GM12878 (cell line): ENCODE measurements at places on chromosomes 16 and 17. TPM values are rescaled to one million over a fixed set of nuclear protein-coding genes. Genes with fewer than 3 reads are reported as not detected.

DNA sequence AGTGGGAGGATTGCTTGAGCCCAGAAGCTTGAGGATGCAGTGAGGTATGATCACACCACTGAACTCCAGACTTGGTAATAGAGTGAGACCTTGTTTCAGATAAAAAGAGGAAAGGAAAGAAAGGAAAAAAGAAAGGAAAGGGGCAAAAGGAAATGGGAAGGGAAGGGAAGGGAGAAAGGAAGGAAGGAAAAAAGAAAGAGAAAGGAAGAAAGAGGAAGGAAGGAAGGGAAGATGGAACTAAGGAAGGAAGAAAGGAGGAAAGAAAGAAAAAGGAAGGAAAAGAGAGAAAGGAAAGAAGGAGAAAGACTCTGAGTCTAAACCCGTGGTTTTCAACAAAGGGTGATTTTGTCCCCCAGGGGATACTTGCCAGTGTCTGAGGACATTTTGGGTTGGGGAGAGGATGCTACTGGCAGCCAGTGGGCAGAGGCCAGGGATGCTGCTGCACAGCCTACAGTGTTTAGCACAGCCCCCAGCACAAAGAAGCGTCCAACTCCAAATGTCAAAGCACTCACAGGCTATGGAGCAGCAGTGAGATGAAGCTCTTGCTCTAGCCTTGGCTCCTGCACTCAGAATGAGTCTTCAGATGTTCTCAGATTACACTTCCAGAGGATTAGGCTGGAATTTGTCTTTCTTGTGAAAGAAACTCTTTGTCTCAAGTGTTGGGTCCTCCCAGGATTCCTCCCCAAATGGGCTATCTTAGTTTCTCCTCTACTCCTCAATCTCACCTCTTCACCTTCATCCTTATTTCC lies 64.2 kb downstream of the BMERB1 start:
- no peak for DNase-seq

DNA sequence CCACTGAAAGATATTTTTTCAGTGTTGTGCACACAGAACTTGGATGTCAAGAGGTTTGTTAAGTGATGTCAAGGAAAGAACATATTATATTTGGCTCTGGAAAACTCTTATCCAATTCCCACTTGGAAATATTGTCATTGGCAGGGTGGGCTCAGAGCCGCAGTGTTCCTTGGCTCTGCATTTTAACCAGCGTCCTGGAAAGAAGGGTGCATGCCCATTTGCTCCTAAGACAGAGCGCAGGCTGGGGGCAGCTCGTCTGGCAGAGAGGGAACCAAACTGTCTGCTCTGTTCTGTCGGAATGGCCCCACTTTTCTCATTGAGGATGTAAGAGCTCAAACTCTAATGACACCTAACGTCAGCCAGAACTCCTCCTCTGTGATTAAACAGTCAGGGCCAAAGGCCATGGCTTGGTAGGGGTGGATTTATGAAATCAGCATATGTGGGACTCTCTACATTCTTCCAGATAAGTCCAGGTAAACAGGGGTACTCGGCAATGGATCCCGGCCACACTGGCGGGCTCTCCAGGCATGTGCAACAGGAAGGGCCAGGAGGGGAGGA lies 18.0 kb downstream of the SLC47A1 start:
- no peak for DNase-seq

DNA sequence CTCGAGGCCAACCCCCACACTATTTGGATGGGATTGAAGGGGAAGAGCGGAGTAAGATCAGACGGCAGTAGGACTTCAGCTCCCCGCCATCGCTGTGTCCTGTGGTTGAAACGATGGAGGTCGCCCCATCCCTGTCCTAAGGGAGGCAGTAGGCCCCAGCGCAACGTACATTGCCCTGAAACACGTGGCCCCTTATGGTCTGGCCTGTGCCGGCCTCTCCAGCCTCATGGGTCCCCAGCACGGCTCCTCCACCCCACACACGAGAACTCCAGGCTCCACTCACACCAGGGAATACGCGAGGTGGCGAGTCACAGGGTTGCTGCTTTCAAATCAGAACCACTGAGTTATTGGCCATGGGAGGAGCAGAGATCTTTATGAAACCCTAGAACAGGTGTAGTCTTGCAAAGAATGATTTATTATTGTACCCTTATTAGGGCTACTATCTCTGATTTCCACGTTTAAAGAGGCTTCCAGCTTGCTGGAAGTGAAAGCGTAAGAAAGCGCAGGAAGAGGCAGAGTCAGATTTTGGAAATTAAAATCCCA lies 669 bp upstream of the DCTPP1 start:
- no peak for DNase-seq

GRCh38 chr17:35069311-35069710 lies 5.8 kb upstream of the RFFL start:
- no peak for DNase-seq

GRCh38 chr16:89330177-89330856 lies 112.8 kb downstream of the ZNF778 start:
- no peak for DNase-seq

DNA sequence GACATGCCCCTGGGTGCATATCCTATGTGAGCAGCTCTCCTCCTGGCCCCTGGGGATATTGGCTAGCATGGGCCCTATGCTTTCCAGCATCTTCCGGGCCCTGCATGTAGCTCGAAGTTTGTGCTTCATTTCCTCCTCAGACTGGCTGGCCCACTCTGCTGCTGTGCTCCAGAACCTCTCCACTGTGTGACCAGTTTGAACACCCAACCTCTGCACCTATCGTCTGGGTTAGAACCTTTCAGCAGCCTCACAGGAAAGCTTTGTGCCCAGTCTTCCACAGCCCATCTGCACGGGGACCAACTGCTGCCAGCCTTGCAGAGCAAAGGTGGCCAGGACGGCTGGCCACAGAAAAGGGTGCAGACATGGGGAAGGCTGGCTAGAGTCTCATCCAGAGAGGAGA lies 10.2 kb upstream of the CLEC18B start:
- no peak for DNase-seq

DNA sequence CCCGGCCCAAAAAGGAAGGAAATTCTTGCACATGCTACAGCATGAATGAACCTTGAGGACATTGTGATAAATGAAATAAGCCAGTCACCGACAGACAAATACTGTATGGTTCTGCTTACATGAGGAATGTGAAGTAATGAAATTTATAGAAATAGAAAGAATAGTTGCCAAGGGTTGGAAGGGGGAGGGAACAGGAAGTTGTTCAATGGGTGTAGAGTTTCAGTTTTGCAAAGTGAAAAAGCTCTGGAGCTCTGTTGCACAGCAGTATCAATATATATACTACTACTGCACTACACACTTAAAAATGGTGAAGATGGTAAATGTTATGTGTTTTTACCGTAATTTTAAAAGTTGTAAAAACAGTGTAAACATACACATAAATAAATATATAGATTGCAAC lies 43.7 kb downstream of the PKD1L3 start:
- no peak for DNase-seq

DNA sequence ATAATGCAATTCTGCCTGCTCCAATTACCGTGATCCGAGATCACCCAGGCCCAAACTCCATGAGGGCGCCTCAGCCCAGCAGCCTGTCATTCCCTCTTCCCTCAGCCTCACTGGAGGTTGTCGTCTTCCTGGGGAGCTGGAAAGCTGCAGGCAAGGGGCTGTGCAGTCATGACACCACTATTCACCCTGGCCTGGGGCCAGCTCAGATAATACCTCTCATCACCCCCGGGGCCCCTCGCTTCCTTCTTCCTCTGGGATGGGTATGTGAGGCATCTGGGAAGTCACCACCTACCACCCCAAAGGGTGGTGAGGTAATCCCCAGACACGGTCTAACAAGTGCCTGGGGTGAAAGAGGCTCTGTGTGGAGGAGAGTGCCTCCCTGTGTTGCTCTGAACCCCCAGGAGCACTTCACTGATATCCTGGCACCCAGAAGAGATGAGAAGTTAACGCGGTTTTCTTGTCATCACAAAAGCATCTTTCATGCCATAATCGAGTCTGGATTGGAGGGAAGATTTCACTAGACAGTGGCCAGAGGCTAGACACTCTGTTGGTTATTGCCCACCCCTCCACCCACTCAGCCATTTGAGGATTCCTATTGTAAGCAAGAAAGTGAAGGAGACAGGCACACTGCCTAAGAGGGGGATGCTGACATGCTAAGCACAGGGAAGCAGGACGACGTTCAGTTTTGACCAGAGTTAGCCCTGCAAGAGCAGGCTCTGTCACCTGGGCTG lies 18.4 kb downstream of the CFAP20 start:
- DNase-seq = no peak

DNA sequence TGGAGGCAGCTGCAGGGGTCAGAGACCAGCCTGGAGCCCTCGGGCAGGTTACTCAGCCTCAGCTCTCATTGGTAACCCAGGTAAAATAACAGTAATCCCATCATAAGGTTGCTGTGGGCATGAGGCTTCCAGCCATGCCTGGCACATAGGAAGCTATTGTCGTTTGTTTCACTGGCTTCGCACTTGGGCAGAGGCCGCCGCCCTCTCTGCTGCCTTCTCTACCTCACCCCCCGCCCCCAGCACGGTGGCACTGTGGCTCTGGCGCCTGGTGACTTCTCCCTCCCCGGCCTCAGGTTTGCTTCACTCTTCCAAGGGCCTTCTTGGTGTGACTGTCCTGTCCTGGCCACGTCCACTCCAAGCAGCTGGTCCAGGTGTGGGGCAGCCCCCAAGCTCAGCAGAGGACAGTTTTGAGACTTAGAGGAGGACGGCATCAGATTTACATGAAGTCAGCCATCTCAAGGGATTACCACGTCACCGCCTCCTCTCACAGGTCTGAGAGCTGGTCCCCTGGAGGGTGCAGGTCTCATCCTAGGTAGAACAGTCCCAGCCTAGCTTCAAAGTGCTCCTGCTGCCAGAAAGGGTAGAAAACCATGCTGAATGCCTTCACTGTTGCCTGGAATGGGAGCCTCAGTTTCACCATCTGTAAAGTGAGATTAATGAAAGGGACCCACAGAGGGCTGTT lies 34.8 kb downstream of the SREBF1 start:
- no peak for DNase-seq

- no peak for DNase-seq
These were observed 20.7 kb downstream of the TRAP1 start for GRCh38 chr16:3696425-3697218.

GRCh38 chr17:8402921-8403536 lies 5.4 kb upstream of the RNF222 start:
- no peak for DNase-seq

DNA sequence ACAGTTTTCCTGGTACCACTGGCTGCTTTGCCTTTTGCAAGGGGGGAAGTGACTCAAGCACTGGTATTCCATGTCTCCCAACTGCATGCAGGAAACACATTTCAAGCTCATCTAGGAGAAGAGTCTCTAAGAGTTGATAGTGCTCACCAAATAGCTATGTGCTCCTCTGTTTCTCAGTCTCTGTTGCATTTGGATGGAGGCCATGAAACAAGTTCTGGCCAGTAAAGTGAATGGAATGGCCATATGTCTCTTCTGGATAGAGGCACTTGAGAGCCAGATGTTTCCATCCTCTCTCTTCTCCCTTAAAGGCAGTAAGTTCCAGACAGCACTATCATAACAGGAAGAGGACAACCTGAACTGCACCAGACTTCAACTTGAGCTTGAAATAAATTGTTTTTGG lies 60.6 kb downstream of the C16orf82 start:
- no peak for DNase-seq

DNA sequence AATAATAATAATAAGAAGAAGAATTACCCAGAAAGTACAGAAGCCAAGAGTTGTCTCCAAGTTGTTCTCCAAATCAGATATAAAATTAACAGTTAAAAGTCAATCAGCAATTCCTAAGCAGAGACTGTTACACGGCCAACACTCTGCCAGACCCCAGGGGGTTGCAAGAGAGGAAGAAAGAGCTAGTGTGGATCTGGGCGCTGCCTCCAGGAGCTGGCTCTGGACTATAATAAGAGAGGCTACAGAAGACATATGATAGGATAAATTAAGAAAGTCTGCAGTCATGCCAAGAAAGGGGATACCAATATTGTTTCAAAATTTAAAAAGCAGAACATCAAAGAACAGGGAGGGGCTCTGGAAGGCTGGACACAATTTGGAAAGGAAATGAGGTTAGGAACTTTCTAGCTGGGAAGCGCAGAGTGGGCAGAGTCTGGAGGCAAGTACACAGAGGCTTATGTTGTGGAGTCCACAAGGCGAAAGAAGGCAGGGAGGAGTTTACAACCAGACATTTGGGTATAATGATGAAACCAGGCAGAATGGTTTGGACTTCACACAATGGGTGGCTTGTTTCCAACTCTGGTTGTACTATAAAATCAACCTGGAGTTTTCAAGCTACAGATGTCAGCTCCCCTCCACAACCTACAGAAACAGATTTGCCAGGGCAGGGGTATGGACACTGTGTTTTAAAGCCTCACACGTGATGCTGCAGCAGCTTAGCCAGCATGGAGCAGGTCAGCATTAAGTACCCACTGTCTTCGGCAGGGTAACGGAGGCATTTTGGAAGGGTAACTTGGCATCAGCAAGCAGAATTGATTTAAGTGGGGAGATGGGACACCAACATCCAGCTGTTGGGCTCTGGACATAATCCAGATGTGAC lies 49.4 kb downstream of the SLC39A11 start:
- no peak for DNase-seq

DNA sequence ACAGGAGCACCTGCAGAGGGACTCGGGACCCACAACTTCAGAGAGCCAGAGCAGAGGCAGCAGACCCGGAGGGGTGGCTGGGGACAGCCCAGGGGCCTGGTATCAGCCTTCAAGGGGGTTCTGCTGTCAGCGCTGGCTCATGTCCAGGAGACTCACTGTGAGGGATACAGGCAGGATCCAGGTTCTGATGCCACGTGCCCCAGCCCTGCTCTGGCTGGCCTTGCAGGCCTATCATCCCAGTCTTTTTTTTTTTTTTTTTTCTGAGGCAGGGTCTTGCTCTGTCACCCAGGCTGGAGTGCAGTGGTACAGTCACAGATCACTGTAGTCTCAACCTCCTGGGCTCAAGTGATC lies 9.0 kb upstream of the MTSS2 start:
- no peak for DNase-seq

DNA sequence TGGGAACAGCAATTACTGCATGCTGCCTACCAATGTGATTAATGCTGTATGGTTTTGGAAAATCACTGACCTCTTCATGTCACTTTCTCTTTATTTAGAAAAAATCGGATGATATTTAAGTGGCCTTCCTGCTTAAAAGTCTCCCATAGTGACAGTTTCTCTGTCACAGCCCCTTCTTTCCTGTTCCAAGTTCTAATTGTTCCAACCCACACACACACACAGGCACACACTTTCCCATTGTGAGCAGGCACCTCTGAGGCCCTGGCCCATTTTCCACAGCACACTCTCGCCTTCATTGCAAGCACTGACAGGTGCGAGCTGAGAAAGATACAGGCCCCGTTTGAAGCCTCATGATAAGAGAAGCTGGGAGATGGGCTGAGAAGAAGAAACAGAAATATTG lies 505.9 kb downstream of the HS3ST4 start:
- DNase-seq = no peak

GRCh38 chr16:53732296-53732929 lies 28.5 kb downstream of the FTO start:
- DNase-seq = no peak

- no peak for DNase-seq
These were observed 13.0 kb downstream of the MYBBP1A start for GRCh38 chr17:4542003-4542725.

GRCh38 chr17:80504686-80505413 lies 28.4 kb upstream of the NPTX1 start:
- no peak for DNase-seq

GRCh38 chr17:750431-751037 lies 1.5 kb downstream of the GEMIN4 start:
- no peak for DNase-seq

The LITAFD gene
- total RNA-seq = not detected in 2 replicates

The NEUROD2 gene
- total RNA-seq = not detected in 2 replicates

The SNX20 gene
- 21.4 and 24.1 TPM in 2 replicates for total RNA-seq

The IGF2BP1 gene
- 1.2 and 2.4 TPM in 2 replicates for total RNA-seq

The CCDC102A gene
- 5.1 and 5.6 TPM in 2 replicates for total RNA-seq

The TMEM114 gene
- not detected in 2 replicates for total RNA-seq

The SYT17 gene
- 3.8 and 4.0 TPM in 2 replicates for total RNA-seq

The NATD1 gene
- 0.33 and 0.35 TPM in 2 replicates for total RNA-seq
